NCI-H748 treated with DMSO at 0.1 percent for 48 hours (cell line): ENCODE measurements at places on chromosomes 6 and 20.

- no peak for DNase-seq
Observed at GRCh38 chr6:116008470-116009243, 52.0 kb downstream of the FRK start.

GRCh38 chr6:24517659-24518543 lies 23.1 kb downstream of the ALDH5A1 start:
- no peak for DNase-seq

- DNase-seq = no peak
Observed at GRCh38 chr6:138346302-138347195, 31.2 kb upstream of the SMIM28 start.

GRCh38 chr20:49270177-49270576 lies 7.7 kb downstream of the ZNFX1 start:
- no peak for DNase-seq

DNA sequence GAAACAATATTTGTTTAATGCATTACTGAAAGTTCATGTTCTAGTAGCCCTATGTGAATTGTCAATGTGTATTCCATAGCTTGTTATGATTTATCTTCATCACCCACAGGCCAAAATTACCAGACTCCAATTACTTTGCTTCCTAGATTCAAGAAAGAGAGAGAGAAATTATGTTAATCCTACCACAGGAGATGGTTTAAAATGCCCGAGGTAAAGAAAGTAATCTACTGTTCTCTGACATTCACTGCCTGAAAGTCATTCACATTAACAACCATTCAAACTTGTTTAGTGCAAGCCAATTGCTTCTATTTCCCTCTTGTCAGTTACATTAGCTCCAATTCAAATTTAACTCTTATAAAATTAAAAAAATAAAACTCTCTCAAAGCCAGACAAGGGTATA lies 260.4 kb upstream of the THEMIS start:
- no peak for DNase-seq

- no peak for DNase-seq
Observed at GRCh38 chr6:107769053-107769658, 55.0 kb downstream of the SCML4 start.

DNA sequence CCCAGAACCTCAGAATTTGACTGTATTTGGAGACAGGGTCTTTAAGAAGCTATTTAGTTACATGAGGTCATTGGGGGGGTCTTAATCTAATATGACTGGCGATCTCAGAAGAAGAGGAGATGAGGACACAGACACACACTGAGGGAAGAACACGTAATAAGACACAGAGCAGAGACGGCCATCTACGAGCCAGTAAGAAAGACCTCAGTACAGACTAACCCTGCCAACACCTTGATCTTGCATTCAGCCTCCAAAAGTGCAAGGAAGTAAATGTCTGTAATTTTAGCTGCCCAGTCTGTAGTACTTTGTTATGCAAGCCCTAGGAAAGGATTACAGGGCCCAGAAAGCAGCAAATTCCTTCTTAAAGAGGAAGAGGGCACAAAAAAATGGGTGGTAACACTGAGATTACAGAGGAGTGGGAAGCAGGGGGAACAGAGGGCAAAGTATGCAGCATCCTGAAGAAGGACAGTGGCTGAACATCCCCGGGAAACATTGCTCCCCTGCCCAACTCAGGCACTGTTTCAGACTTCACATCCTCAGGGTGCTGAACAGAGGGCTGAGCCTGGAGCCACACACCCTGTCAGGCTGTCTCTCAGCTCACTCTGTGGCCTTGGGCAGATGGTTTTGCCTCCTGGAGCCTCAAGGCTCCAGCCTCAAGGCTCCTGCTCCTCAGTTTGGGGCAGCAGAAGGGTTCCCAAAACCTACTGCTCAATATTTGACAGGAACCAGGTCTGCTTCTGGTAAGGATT lies 27.9 kb upstream of the SIRPG start:
- DNase-seq = no peak

GRCh38 chr6:12555267-12555666 lies 161.3 kb upstream of the PHACTR1 start:
- DNase-seq = no peak

- no peak for DNase-seq
Observed at GRCh38 chr6:113306552-113307145, 550.5 kb upstream of the MARCKS start.

DNA sequence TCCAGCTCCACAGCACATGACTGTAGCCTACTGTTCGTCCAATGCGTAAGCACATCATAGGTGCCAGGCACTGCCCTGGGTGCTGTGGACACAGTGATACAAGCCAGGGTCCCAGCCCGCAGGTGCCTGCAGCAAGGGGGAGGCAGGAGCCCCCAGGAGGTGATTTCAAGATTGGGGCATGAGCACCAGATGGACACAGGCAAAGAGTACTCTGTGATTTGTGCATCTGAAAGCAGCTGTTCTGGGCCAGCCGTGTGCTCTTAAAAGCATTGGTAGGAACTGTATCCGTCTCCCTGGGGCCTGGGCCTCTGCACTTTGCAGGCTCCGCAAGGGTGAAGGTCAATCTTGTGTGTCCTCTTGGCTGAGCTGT lies 149.8 kb downstream of the SYCP2 start:
- no peak for DNase-seq
